ENCODE measurements at places on chromosomes 5 and 9.

- DNase-seq, result peak; percentile 17
These were observed 51.0 kb downstream of the ADAMTS2 start for GRCh38 chr5:179294131-179294780.

DNA sequence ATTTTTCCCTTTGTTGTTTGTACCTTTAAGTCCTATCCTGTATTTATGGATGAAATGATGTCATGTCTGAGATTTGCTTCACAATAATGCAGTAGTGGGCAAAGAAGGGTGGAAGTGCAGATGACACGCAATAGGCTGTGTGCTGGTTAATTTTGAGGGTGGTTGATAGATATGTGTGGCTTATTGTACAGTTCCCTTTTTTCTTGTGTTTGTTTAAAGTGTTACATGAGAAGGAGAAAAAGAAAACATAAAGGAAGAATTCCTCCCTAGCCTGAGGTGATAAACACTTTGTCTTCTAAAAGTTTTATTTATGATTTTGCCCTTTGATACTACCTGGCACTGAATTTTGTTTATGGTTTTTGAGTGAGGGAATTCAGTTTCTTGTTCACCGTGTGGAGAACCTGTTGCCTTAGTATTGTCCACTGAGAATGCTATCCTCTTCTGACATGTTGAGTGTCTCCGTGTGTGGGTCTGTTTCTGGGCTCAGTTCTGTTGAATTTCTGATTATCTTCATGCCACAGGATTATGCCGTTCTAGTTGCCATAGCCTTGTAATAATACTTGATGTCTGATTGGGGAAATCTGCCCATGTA is 52.3 kb upstream of the FAM120AOS start:
- no peak for DNase-seq

- DNase-seq, result no peak
These were observed 202.9 kb downstream of the MCTP1 start for GRCh38 chr5:95081982-95082381.

- DNase-seq, result no peak
These were observed 311.5 kb upstream of the DAP start for GRCh38 chr5:11072568-11072967.

DNA sequence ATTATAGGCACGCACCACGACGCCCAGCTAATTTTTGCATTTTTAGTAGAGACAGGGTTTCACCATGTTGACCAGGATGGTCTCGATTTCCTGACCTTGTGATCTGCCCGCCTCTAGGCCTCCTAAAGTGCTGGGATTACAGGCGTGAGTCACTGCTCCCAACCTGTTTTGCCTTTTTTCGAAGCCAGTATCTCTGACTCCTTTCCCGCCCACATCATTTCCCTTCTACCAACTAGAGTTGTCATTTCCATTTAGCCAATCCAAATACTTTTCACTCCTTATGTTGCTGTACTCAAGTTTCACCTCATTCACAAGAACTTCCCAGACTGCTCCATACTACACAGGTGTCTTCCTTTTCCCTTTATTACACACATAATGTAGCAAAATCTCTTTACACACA is 502.6 kb upstream of the CDH6 start:
- no peak for DNase-seq
